ENCODE measurements at places on chromosomes 12 and 14.
A peak's percentile ranks its signal among the peaks of the same experiment; 100 is the strongest.

GRCh38 chr12:122182887-122183587 is at the start of gene LRRC43:
Gene LRRC43, plus strand, starts transcription at chr12:122183123. Its CDS starts 22 bp downstream, at chr12:122183145.
- DNase-seq: peak; percentile 82

GRCh38 chr12:40192704-40193255 is 32.0 kb upstream of the LRRK2 start:
- no peak for DNase-seq

DNA sequence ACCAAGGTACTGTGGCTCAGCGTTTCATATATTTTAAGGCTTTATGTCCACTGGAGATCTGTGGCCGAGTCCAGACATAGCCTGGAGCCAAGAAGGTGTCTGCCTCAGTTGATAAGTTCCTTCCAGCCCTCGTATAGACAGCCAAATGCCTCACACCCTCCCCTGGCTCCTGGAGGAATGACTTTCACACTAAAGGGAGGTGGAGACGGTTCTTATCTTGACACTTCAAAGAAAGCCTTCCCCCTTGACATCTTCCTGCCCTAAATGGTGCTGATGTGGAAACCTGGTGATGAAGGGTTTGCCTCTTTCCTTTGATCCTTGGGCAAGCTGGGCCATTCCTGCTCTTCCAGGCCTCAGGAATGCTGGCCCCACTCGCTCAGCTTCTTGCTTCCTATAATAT is 474.8 kb upstream of the TBX3 start:
- no peak for DNase-seq

DNA sequence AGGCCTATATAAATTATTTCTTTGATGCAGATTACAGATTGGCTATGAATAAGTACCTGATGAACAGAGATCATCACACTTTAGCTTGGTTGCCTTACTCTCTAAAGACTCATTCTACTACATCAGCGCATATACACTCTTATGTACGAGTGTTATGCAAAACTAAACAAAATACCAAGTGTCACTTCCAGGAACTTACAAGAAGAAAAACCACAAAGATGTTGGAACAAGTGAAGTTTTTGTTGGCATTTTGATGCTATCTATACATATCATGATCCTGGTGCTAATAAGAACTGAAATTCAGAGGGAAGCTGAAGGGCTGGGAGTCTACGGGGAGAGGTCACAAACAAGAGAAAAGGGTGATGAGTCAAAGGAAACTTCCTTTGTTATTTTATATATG is 47.9 kb upstream of the CERS5 start:
- DNase-seq: no peak

- DNase-seq: no peak
These were observed 1019.5 kb downstream of the SLC6A15 start for GRCh38 chr12:83893101-83893500.

DNA sequence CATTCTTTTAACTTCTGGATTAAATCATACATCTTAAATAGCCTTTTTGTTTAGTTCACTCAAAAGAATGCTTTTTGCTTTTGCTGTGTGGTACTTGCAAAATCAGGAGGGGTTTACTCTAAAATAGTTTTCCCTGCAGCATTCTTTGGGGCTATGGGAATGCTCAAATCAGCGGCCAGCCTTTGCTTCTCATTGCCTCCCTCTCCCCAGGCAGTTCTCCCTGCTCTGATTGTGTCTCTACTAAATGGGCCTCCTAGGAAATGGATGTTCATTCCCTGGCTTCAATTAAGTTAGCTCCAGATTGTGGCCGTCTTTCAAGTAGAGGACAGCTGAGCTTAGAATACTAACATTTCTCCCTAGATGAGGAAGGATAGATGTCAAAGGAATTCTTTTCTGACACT is 4.4 kb downstream of the TULP3 start:
- DNase-seq: no peak

- DNase-seq: no peak
These were observed 416.7 kb downstream of the PDZRN4 start for GRCh38 chr12:41604830-41605229.

DNA sequence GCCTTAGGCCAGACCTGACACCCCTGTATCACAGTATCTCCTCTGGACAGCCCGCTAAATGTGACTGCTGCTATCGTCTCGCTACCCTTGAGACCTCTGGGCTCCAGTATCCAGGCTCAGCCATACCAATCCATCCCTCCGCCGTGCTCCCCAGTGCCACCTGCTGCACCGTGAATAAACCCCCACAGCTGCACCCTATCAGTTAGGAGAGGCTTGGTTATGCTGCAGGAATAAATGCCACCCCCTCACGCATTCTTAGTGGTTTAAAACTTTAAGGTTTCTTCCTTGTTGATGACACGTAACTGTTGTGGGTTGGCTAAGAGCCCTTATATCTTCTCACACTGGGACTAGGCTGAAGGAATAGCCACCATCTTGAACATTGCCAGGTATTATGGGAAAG is 12.1 kb downstream of the CCDC63 start:
- no peak for DNase-seq

DNA sequence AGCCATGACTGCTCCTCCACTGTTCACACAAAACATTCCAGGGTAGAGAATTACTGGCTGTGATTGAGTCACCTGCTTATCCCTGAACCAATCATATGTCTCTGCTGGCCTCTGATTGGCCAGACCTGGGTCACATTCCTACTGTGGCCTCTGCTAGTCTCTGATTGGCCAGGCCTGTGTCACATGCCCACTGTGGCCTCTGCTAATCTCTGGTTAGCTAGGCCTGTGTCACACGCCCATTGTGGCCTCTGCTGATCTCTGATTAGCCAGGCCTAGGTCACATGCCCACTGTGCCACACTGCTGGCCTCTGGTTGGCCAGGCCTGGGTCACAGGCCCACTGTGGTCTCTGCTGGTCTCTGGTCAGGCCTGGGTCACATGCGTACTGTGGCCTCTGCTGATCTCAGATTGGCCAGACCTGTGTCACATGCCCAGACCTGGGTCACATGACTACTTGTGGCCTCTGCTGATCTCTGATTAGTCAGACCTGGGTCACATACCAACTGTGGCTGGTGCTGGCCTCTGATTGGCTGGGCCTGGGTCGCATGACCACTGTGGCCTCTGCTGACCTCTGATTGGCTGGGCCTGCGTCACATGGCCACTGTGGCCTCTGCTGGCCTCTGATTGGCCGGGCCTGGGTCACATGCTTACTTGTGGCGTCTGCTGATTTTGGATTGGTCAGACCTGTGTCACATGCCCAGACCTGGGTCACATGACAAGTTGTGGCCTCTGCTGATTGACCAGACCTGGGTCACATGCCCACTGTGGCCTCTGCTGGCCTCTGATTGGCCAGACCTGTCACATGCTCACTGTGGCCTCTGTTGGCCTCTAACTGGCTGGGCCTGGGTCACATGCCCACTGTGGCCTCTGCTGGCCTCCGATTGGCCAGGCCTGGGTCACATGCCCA is 251.6 kb downstream of the SLC15A4 start:
- no peak for DNase-seq

GRCh38 chr12:49582850-49583249 is 14.9 kb upstream of the MCRS1 start:
- no peak for DNase-seq

DNA sequence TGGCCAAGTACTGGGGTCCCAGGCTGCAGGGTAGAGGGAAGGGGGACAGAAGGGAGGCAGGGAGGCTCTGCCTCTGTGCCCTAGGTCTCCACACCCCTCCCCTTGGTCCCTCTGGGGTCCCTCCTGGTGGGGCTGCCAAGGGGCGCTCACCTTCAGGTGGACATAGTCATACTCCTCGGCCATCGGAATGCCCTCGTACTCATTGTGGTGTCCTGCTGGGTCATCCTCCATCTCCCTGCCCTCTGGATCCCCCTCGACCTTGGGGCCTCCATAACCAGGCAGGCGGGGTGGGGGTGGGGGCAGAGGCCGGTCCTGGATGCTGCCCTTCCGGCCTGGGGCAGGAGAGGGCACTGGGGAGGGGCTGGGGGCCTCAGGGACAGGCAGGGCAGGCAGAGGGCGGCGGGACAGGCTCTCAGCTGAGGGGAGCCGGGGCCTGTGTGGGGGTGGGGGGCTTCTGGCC is 5.8 kb downstream of the EFS start:
- DNase-seq: no peak

DNA sequence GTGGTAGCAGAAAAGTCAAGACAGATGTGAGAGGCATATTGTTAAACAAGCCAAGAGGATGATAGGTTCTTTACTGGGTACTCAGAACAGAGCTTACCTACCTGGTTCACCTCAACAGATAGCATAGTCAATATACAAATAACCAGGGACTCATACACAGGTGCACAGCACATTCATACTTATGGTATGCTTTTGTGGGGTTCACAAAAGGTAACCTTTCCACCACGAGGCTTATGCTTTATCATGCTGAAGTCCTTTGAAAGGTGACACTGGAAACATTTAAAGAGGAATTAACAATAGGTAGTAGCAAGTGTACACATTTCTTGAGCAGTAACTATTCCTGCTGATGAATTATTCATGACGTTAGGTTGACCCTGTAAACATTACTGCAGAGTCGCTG is 42.2 kb upstream of the MBIP start:
- no peak for DNase-seq

DNA sequence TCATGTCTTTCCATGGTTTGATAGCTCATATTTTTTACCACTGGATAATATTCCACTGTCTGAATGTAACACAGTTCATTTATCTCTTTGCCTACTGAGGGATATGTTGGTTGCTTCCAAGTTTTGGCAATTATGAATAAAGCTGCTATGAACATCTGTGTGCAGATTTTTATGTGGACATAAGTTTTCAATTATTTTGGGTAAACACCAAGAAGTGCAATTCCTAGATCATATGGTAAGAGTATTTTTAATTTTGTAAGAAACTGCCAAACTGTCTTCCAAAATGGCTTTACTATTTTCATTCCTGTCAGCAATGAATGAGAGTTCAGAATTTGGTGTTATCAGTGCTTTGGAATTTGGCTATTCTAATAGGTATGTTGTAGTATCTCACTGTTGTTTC is 43.7 kb upstream of the SLC35F4 start:
- no peak for DNase-seq

GRCh38 chr12:30930238-30930637 is 3.7 kb downstream of the TSPAN11 start:
- DNase-seq: peak; percentile 40

DNA sequence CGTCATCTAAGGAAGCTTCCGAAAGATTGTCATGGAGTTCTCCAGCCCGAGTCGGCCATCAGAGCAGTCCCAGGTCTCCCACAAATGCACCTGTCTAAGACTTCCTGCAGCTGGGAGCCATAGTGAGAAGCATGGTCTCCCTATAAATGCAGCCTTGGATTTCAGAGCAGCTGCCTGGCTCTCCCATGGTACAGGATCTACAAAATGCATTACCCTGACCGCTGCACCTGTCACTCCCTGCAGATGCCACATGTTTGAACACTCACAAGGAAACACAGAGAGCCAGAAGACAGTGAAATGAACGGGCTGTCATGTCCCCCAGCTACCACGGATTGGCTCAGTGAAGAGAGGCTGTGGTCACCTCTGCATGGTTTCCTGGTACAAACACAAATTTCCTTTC is 702.7 kb downstream of the MED13L start:
- DNase-seq: peak; percentile 50

GRCh38 chr12:129605666-129606065 is 298.2 kb downstream of the TMEM132D start:
- DNase-seq: no peak

- DNase-seq: no peak
These were observed 487.1 kb downstream of the NELL2 start for GRCh38 chr12:44389038-44389437.

- DNase-seq: no peak
These were observed 107.1 kb downstream of the SMOC1 start for GRCh38 chr14:69986336-69986735.

GRCh38 chr12:89882050-89882449 is 173.4 kb upstream of the ATP2B1 start:
- DNase-seq: no peak

GRCh38 chr12:53005215-53005985 is 856 bp upstream of the EIF4B start:
- DNase-seq: peak; percentile 48

GRCh38 chr12:101539148-101539547 is 55.6 kb upstream of the MYBPC1 start:
- no peak for DNase-seq

DNA sequence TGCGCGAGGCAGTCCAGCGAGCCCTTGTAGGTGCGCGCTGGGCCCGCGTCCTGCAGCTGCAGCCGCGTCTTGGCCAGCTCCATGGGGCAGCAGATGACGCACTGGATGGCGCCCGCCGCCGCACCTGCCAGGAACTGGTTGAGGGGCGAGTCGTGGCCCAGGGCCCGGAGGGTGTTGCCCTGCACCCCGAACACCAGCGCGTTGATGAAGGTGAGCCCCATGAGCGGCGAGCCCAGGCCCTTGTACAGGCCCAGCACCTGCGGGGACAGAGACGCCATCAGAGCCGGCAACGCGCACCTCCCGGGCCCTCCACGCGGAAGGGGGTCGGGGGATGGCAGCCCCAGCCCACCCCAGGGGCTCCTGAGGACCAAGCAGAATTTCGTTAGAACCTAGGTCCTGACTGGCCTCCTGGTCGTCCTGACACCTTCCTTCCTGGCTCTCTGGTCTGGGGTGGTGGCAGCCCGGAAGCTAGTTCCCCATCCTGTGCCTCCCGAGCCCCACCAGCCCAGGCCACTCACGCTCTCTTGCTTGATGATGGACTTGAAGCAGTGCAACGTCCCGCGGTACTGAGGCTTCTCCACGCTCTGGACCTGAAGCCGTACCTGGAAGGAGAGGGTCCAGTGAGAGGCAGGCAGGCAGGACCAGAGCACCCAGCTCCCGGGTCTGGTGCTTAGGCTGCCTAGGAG is 13.3 kb downstream of the SLC25A29 start:
- no peak for DNase-seq

DNA sequence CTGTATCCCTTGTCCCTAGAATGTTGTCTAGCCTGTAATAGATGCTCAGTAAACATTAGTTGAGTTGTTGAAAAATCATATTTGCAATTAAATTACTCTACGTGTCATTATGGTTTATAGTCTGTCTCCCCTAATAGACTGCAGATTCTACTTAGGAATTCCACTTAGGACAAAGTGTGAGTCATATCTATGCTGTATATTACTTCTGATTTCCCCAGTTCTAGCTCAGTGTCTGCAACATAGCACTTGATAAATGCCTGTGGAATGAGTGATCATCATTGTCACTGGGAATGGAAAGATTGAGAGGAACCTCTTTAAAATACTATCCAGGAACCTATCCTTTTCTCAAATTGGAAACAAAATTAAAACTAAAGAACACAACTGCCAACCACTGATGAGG is 99.3 kb downstream of the TBX5 start:
- DNase-seq: no peak

GRCh38 chr14:69237142-69237541 is 22.8 kb upstream of the GALNT16 start:
- DNase-seq: no peak

- DNase-seq: no peak
These were observed 283.1 kb upstream of the SOX5 start for GRCh38 chr12:24232531-24232930.

GRCh38 chr14:104680806-104681688 is 8.4 kb upstream of the INF2 start:
- DNase-seq: peak; percentile 77

- DNase-seq: peak; percentile 61
These were observed 755 bp downstream of the SETD1B start for GRCh38 chr12:121804417-121805111.
